ENCODE measurements at places on chromosomes 7 and 10. TPM values are rescaled to one million over a fixed set of nuclear protein-coding genes. Genes with fewer than 3 reads are reported as not detected.
A peak's percentile ranks its signal among the peaks of the same experiment; 100 is the strongest.

FAS gene
- total RNA-seq = 16.4 TPM

ZC3HAV1L gene
- total RNA-seq = 31.7 TPM

FRG2B gene
- not detected for total RNA-seq

EN2 gene
- not detected for total RNA-seq

OR2A5 gene
- not detected for total RNA-seq

ZNF735 gene
- total RNA-seq = not detected

FAM241B gene
- 3.5 TPM for total RNA-seq

TMEM178B gene
- 22.3 TPM for total RNA-seq

GRCh38 chr7:2717293-2718261 is 29.6 kb downstream of the AMZ1 start:
- DNase-seq = no peak

DNA sequence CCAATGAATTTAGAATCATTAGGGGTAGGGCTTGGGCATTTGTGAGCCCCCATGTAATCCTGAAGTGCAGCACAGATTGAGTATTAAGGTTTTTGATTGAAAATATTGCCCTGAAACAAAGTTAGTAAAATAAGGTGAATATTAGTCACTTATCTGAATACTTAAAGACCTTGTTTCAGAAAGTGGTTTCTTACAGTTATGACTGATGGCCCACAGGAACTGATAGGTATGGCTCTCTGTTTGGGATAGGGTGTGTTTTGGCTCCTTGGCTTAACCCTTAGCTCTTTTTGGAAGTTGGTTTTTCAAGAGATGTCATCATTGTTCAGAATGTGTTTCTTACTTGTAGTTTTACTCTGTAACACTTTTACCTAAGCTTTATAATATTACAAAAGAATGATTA is 34.8 kb downstream of the MDFIC start:
- no peak for DNase-seq

- no peak for DNase-seq
Measured at GRCh38 chr7:51778121-51778520, 461.5 kb upstream of the COBL start.

DNA sequence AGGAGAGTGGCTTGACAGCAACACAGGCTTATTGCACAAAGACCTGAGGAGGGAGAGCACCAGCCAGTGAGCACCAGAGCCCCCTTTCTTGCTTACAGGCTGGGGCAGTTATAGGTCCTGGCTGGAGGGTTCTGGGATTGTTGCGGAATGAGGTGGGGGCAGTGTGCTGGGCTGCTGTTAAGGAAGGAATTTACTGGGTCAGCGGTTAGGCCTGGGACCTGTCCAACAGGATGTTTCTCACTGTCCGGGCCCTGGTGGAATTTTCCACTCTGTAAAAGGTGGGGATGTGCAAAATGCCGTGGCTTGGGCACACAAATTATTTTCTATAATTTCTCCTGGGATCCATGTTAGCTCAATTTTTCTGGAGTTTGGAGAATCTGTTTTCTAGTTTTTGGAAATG is 757.3 kb downstream of the TYW1 start:
- peak; percentile 3 for DNase-seq

Measured in thyroid gland (tissue), 4 donors.